ENCODE measurements at places on chromosomes 11 and 22.

DNA sequence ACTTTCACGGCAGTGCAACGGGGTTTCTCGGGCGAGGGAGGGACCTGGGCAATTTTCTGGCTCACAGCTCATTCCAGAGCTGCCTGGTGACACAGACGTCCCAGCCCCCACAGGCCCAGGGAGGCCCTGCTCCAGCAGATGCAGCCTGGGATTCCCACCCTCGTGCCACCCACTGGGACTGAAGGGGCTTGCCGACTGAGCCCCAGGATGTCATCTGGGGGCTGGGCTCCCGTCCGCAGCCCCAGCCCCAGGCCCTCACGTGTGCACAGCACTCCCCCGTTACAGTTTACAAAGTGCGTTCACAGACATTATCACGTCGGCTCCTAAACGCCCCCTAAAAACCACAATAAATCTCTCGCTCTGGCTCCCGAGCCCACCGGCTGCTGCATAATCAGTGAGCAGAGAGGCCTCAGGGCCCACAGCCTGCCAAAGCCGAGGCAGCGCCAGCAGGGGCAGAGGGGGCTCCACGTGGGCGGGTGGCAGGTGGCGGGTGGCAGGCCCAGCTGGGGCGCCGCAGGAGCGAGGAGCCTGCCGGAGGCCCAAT, 76.9 kb upstream of the TCF20 start:
- DNase-seq, result no peak

DNA sequence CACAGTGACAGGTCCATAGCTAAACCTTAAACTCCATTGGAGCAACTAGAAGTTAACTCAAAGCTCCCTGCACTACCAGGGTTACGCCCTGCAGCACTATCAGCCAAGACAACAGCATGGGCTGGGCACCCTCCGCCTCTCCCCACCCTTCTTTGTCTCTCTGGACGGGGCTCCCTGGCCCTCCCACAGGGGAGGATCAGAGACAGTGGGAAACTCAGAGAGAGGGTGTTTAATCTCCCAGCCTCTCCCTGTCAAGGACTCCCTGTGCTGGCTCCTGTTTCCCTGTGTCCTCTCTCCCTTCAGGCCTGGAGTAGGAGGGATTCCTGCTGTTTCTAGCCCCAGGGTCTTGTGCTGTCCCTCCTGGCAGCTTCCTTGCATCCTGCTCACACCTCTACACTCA, 56.9 kb upstream of the CSNK2A3 start:
- no peak for DNase-seq

DNA sequence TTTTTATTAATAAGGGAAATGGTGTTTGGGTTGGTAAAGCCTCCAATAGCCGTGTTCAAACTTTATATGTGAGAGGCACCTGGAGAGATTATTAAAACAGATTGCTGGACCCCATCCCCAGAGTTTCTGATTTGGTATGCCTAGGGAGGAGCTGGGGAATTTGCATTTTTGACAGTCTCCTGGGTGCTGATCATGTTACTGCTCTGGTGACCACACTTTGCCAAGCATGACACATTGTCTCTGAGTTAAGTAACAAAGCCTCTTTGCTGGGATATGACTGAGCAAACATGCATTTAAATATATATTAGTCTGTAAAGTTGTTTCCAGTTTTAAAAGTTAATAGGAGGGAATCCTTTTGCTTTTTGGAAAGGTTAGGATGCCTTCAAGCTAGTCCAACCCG, 140.4 kb downstream of the NAV2 start:
- DNase-seq, result no peak

DNA sequence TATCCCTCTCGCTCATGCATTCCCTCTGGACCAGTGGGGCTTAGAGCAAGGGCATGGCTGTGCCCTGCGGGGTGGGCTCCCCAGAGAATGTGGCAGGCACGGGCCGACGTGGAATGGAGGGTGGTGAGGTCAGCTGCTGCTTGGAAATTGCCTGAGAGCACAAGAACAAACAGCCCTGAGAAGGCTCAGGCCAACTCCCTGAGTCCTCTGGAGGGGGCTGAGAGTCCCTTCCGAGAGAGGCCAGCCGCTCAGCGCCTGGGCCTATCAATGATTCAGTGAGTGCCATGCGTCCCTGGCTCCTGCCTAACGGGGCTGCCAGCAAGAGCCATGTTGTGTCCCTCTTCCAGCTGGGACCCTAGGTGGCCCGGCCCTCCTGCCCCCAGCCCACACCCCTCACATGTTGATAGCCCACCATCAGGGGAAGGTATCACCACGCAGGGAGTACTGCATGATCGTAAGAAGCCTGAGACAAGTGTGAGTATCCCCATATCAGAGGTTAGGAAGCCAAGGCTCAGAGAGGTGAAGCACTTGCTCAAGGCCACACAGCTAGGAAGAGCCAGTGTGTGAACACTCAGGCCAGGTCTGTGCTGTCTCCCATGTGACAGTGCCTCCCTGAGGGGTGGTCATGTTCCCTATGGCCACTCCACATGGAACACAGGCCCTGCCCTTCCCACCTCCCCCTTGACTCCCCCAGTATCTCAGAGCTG, 55.8 kb downstream of the NECTIN1 start:
- no peak for DNase-seq

DNA sequence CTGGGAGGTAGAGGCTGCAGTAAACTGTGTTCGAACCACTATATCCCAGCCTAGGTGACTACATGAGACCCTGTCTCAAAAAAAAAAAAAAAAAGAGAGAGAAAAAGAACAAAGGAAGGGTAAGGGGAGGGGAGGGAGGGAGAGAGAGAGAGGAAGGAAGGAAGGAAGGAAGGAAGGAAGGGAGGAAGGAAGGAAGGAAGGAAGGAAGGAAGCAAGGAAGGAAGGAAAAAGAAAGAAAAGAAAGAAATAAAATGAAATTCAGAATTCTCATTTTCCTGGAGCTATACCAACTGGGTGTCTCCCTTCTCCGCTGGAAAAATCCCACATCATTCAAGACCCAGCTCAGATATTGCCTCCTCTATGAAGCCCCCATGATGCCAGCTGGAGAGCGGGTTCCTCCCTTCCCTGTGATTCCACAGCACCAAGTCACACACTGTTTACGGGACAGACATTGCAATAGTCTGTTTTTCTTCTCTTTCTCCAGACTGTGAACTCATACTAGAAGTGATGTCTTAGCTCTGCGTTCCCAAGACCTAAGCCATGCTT, 3.0 kb upstream of the PPFIA1 start:
- no peak for DNase-seq

- DNase-seq, result peak; percentile 49
These were observed 2.4 kb downstream of the PAFAH1B2 start for GRCh38 chr11:117146521-117146920.

- DNase-seq, result no peak
These were observed 102.1 kb downstream of the RPS6KA4 start for GRCh38 chr11:64461081-64461480.

DNA sequence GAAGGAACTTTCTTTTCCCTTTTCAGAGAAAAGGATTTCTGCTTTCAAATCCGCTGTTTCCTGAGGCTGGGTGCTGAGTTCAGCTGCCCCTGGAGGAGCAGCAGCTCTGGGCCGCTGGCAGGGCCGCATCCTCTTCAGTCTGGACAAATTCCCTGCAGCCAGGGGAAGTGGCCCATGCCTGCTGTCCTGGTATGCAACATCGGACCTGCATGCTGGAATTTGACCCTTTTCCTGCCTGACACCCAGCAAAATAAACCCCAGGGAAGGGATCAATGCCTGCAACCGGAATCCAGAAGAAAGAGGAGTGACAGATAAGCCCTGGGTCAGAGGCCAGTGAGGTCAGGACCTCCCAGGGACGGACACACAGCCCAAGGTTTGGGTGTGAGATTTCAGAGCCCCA, 54.1 kb upstream of the LINC01488 start:
- DNase-seq, result no peak

DNA sequence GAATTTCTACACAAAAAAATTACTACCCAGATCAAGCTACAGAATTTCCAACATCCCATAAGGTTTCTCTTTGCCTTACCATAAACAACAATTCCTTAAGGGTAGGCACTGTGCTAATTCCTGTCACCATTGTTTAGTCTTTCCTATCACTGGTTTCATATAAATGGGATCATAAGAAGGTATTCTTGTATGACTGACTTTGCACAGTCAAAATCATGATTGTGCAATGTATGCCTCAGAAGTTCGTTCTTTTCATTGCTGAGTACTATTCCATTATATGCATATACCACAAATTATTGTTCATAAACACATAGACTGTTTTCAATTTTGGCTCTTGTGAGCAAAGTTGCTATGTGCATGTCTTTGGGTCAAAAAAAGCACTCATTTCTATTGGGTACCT, 611.6 kb upstream of the CADM1 start:
- DNase-seq, result no peak

- DNase-seq, result no peak
These were observed 127.2 kb downstream of the ST3GAL4 start for GRCh38 chr11:126482586-126483108.

- DNase-seq, result no peak
These were observed 19.1 kb downstream of the MGAT3 start for GRCh38 chr22:39475902-39476301.

- DNase-seq, result no peak
These were observed 414.1 kb upstream of the DDI1 start for GRCh38 chr11:103622296-103622695.

GRCh38 chr11:16897470-16898061, 116.6 kb downstream of the PLEKHA7 start:
- no peak for DNase-seq

DNA sequence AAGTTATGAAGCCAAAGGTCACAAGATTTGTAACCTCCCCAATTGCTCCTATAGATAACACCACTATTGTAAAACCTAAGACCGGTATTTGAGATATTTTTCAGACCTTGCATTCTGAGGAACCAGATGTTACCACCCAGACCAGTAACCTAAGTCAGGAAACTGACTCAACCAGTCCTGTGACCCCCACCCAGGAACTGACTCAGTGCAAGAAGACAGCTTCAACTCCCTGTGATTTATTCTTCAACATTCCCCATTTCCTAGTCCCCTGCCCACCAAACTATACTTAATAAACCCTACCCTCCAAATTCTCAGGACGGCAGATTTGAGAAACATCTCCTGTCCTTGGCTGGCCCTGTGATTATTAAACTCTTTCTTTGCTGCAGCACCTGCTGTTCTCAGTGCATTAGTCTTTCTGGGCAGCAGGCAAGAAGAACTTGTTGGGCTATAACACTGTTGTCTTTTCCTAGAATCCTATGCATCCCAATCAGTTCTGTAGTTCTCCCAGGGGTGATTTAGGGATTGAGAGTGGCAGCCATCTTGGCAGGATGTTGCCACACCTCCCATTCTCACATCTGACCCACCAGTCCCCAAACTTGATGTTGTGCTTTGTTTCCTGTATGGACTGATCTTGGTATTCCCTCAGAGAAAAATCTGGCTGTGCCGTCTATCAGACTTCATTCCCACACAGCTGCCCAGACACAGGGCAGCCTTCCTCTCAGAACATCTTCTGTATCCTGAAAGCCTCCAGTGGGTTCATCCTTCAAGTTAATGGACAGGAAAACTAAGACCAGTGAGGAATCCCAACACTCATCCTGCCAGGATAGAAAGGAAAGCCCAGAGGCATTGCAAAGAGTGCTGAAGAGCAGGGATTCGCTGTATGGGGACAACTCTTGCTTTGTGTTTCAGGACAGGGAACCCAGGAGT, 104.0 kb downstream of the PDE2A start:
- peak; percentile 90 for DNase-seq

- DNase-seq, result no peak
These were observed 366.0 kb upstream of the NARS2 start for GRCh38 chr11:78940500-78941225.

DNA sequence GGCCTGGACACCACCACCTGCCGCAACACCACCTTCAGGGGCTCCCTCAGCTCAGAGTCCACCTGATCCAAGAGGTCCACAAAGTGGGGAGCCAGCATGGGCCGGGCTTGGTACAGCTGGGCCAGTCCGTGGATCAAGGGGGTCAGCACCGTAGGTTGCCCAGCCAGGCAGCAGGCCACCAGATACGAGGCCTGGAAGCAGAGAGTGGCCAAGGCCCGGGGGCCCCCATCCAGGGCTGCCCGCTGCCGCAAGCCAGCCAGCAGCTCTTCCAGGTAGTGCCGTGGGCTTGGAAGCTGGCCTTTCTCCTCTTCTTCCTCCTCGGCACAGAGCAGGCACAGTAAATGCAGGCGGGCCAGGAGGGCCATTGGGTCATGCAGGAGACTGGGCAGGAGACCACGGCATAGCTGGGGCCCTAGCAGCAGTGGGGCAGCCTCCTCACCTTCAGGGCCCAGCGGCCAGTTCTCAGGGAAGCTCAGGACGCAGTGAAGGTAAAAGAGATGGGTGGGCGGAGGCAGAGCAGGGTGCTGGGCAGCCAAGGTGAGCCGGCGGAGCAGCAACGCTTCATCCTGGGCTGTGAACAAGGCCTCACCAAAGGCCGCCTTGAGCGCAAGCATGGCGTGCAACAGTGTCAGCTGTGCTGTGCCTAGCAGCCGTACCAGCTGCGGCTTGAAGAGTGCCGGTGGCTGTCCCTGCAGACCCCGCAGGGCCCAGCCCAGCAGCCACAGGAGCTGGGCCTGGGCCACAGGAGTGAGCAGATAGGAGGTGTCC, 1.7 kb downstream of the AP5B1 start:
- DNase-seq, result no peak

DNA sequence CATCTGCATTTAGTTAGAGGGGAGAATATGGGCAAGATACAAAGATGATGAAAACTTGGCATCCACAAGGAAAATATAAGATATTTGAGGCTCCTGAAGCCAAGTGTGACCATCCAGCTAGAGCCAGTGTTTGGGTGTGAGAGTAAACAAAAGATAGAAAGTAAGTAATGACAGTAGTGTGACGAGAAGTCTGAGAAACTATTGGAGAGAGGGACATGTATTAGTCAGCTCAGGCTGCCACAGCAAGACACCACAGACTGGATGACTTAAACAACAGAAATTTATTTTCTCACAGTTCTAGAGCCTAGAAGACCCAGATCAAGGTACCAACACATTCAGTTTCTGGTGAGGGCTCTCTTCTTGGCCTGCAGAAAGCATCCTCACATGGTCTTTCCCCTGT, 6.4 kb upstream of the CCKBR start:
- no peak for DNase-seq

DNA sequence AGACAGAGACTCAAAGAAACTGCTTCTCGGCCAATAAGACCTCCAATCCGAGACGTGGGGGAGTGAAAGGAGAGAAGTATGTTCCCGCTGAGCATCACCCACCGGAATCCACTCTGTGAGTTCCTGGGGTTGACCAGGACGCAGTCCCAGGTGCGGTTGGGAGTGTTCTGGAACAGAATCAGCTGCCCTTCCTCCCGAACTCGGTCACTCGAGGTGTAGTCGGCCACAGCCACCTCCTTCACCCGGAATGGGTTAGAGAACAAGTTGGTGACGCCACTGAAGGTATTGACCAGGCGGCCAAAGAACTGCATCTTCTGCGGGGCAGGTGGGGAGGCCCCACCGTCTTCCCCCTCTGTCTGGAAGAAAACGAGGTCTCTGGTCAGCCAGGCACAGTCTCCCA, 12.5 kb downstream of the PLA2G6 start:
- DNase-seq, result no peak

GRCh38 chr11:46451759-46452158, 60.2 kb upstream of the CHRM4 start:
- DNase-seq, result no peak

GRCh38 chr22:50087646-50088045, 2.2 kb upstream of the MOV10L1 start:
- DNase-seq, result no peak

- no peak for DNase-seq
These were observed 55.2 kb downstream of the RBFOX2 start for GRCh38 chr22:35973388-35973787.
